MCF 10A (cell line): ENCODE measurements at places on chromosomes 5 and 9.
A peak's percentile ranks its signal among the peaks of the same experiment; 100 is the strongest.

- H3K36me3 ChIP-seq, result no peaks in the 10 kb centered on the region
- H3K27ac ChIP-seq, result no peak overlapping the region
- H3K27me3 ChIP-seq, result no peaks in the 10 kb centered on the region
- H3K4me1 ChIP-seq, result no peaks in the 10 kb centered on the region
- peak overlapping the region; percentile 29 for H3K4me3 ChIP-seq
- peak; percentile 76 for DNase-seq
These were observed 2.4 kb upstream of the VAV2 start for GRCh38 chr9:133994353-133995011.

- no peak overlapping the region for H3K27ac ChIP-seq
- no peaks in the 10 kb centered on the region for H3K36me3 ChIP-seq
- peaks cover 21% of the 10 kb centered on the region for H3K27me3 ChIP-seq
- H3K4me3 ChIP-seq, result no peak overlapping the region
These were observed 35.2 kb downstream of the COL23A1 start for GRCh38 chr5:178555005-178555404.

GRCh38 chr5:38069360-38069759 is 189.0 kb upstream of the EGFLAM start:
- H3K4me3 ChIP-seq, result no peak overlapping the region
- no peaks in the 10 kb centered on the region for H3K27me3 ChIP-seq
- H3K36me3 ChIP-seq, result no peaks in the 10 kb centered on the region
- H3K4me1 ChIP-seq, result peaks cover 7% of the 10 kb centered on the region
- H3K27ac ChIP-seq, result no peak overlapping the region
- DNase-seq, result peak; percentile 17

DNA sequence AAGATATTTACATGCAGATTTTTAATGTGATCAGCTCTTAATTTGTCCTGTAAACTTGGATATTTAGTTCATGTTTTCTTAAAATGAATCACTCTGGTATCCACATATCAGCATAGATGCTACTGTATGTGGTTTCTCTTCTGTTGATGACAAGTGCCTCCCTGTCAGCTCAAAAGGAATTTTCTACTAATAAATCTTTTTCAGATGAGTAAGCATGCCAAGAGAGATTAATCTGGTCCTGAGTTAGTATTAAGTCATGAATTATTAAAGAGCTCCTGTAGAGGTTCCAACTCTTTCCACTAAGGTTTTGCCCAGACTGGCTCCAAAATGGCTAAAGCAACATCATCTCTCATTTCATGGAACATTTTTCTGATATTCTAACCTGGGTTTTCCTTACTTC is 129.2 kb downstream of the GOLPH3 start:
- H3K4me3 ChIP-seq, result no peak overlapping the region
- peak; percentile 27 for DNase-seq
- peak overlapping the region; percentile 49 for H3K27ac ChIP-seq
- no peaks in the 10 kb centered on the region for H3K27me3 ChIP-seq
- peaks cover 24% of the 10 kb centered on the region for H3K4me1 ChIP-seq
- peaks cover 24% of the 10 kb centered on the region for H3K36me3 ChIP-seq

DNA sequence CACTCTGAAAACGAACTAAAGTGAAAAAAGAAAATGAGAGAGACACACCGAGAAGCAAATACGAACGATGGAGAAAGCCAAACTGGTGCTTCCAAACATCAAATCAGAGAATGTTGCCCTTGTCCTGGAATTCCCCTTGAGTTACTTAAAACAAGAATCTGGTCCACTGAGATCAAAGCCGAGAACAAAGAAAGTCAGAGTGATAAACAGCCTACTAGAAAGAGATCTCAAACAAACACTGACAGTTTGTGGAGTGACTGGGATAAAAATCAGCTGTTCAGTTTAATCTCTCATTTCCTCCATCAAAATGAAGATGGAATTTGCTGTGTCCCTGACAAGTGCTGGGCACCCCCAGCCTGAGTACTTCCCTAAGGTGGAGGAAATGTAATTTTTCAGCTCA is 582.6 kb downstream of the NR2F1-AS1 start:
- H3K27me3 ChIP-seq, result no peaks in the 10 kb centered on the region
- no peak overlapping the region for H3K27ac ChIP-seq
- no peaks in the 10 kb centered on the region for H3K36me3 ChIP-seq
- no peak for DNase-seq
- no peaks in the 10 kb centered on the region for H3K4me1 ChIP-seq

DNA sequence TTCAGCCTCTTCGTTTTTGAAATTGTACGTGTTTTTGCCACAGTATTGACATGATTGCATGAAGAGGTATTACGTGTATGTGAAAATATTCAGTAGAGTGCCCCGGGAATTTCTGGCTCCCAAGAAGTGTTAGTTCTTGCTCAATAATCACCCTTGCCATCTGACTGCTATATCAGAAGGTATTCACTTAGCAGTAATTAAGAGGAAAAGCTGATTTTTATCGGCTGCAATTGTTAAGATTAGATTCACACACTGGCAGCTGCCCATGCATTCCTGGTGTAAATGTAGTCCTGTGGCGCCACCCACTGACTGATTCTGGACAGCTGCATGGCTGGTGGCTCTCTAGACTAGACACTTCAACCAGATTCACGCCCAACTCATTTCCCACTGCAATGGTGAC is 440.1 kb upstream of the ADAMTS16 start:
- peak overlapping the region; percentile 21 for H3K4me3 ChIP-seq
- no peak overlapping the region for H3K27ac ChIP-seq
- peak; percentile 68 for DNase-seq
- no peaks in the 10 kb centered on the region for H3K4me1 ChIP-seq
- H3K27me3 ChIP-seq, result no peaks in the 10 kb centered on the region

- H3K27me3 ChIP-seq, result no peaks in the 10 kb centered on the region
- H3K27ac ChIP-seq, result no peak overlapping the region
- no peaks in the 10 kb centered on the region for H3K36me3 ChIP-seq
- H3K4me3 ChIP-seq, result no peak overlapping the region
These were observed 677.3 kb upstream of the RGMB start for GRCh38 chr5:98096155-98096554.
